ENCODE measurements at places on chromosomes 7 and 10.

GRCh38 chr7:47458486-47458885 lies 123.4 kb downstream of the TNS3 start:
- no peak for DNase-seq

GRCh38 chr10:70905071-70906021 lies 17.0 kb upstream of the PCBD1 start:
- DNase-seq: no peak

DNA sequence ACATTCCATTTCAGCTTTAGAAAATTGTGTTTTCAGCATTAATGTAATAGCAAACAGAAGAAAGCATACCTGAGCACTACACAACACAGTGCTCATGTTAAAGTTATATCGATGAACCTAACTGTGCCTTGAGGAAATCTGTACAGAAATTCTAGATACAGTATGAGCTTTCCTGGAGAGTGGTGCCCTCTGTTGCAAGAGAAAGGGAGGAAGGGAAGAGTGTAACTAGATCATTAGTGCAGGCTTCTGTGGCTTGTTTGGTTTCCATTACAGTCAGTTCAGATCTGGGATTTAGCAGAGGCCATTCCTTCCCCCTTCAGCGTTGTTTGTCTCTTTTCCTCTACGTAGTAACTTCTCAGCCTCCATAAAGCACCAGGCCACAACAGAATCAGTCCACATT lies 139.7 kb downstream of the HTR7 start:
- DNase-seq: no peak

GRCh38 chr7:92699560-92699959 lies 109.4 kb upstream of the FAM133B start:
- no peak for DNase-seq

DNA sequence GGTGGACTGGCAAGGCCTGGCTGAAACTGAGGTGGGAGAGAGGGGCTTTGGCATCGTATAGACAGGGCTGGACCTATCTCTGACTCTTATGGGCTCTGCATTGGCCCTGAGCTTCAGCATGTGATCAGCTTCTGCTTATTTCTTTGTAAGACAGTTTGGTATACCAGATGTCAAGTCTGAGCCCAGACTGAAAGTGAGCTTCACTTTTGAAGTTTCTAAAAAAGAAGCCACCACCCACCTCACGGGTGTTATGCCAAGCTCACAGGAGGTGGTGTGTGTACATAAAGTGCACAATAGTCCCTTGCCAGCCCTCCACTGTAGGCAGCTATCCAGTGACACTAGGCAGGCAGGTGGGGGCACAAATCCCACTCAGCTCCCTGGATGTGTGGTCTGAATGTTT lies 68.7 kb upstream of the SEPHS1 start:
- DNase-seq: no peak

DNA sequence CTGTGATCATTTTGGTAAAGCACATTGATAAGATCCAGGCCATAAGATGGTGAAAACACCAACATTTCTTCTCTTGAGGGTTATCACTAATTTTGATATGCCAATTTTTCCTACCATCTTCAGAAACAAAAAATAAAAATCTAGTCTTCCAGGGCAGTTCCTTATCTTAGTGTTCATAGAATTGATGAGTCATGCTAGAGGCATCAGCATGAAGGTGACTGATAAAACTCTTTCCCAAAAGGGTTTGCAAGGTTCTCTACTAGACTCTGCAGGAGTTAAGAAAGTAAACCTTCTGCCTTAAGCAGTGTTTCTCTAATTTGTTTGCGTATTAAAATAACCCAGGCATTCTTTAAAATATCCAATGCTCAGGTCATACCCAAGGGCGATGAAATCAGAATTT lies 483.1 kb upstream of the CNTNAP2 start:
- DNase-seq: no peak

DNA sequence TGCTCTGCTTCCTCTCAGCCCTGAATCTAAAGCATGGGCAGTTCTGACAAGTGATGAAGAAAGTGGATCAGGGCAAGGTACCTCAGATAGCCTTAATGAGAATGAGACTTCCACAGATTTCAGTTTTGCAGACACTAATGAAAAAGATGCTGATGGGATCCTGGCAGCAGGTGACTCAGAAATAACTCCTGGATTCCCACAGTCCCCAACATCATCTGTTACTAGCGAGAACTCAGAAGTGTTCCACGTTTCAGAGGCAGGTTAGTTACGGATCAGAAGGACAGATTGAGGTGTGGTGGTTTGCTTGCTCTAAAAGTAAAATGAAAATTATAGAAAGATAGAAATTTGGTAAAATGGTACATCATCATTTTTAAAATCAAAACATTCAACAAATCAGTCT lies 130.4 kb downstream of the AASS start:
- no peak for DNase-seq

- no peak for DNase-seq
Measured at GRCh38 chr10:17151716-17152115, 22.1 kb upstream of the CUBN start.

DNA sequence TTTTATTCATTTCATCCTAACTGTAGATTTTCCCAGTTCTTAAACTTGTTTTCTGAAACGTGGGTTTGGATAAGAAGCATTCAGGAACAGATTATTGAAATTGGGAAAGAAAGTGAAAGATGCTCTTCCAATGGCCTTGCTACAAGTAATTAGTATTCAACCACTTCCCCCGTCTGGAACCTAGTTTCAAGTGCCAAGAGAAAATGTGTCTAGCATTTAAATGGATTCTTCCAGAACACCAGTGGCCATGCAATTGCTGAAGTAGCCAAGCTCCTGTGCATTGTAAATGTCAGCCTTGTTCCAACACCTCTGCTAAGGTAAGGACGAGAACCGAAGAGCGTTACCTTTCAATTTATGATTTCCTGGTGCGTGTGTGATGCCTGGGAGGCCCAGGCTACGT lies 68.2 kb downstream of the PFKFB3 start:
- no peak for DNase-seq

GRCh38 chr7:126303926-126304325 lies 948.8 kb downstream of the GRM8 start:
- DNase-seq: no peak

DNA sequence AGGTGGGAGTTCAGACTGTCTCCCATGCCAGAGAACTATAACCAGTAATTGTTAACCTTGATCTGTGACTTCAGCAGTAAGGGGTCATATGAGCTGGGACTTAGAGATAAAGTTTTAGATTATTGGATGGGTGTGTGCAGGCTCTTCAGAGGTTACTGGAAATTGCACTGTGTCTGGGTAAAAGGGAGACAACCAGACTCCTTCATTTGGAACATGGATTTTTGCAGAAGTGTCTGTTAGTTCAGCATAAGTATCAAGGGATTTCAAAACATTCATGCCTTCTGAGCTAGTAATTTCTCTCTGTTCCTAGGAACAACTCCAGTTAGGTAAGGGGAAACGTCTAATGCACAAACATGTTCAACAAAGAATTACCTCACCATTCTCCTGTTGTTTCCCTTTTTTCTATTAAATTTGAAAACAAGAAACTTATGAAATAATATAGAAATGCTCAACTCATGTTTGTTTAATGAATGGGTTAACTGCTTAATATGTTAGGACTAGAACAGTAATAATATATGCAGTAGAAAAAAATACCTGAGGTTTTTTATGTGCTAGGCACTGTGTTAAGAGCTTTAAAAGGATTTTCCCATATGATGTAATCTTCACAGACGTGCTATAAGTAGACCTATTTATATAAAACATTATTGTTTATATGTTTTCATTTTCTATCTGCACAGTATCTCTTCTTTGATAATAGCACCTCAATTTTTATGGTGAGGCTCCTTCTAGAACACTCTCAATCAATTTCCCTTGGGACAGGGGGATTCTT lies 233.0 kb downstream of the CACNA2D1 start:
- no peak for DNase-seq

DNA sequence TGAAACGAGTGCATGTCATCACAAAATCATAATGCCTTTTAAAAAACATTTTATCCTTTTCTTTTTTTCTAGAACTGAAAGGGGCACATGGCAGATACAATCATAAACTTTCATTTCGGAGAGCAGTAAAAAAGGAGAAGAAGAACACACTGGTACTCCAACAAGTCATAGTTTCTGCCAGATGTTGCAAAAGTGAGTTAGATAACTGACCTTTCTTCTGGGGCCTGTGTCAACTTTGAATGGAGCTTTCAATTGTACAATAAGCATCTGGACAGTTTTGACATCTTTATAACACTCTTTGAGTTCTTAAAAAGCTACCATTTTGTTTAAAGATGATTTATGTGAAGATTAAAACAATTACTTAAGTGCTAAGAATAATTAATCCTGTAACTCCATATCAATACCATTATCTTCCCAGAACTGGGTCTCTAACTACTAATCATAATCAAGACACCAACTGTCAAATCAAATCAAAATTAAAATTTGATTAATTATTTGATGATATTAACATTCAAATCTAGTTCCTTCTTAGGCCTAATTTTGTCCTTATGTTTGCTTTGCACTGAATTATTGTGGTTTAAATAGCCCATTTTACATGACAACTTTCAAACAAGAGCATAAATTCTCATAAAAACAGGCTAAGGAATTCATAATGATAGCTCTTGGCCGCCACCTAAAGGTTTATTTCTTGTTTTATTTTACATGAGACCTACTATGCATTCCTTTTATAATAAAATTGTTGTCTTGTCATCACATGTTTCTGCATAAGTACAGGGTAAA lies 19.5 kb upstream of the ITGB8 start:
- peak; percentile 19 for DNase-seq

- DNase-seq: no peak
Measured at GRCh38 chr7:152459724-152460251, 24.0 kb upstream of the KMT2C start.

- DNase-seq: no peak
Measured at GRCh38 chr10:114837690-114838089, 16.1 kb downstream of the FHIP2A start.

DNA sequence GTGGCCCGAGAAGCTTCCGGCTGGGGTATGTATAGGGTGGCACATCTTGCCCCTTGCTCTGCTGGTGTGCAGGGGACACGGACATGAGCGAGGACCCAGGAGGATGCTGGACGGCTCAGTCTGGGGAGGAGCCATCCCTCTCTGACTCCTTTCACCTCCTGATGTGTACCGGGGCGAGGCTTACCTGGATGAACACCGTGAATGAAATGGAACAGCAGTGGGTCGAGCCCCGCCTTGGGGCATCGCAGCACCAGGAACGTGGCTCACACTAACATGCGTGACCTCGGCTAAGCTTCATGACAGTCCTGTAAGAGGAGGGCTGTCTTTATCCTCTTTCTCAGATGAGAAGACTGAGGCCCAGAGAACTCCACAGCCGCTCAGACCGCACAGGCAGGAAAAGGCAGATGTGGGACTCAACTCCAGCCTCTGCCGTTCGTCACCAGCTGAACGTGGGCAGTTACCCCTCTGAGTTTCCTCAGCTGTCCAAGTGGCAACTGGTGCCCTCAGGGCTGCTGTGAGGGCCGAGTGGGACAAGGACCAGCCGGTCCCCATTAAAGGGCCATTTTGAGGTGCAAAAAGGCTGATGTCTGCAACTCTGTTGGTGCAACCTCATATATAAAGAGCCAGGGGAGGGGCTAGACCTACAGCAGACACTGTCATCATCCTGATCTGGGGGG lies 54.5 kb downstream of the INSIG1 start:
- DNase-seq: no peak

DNA sequence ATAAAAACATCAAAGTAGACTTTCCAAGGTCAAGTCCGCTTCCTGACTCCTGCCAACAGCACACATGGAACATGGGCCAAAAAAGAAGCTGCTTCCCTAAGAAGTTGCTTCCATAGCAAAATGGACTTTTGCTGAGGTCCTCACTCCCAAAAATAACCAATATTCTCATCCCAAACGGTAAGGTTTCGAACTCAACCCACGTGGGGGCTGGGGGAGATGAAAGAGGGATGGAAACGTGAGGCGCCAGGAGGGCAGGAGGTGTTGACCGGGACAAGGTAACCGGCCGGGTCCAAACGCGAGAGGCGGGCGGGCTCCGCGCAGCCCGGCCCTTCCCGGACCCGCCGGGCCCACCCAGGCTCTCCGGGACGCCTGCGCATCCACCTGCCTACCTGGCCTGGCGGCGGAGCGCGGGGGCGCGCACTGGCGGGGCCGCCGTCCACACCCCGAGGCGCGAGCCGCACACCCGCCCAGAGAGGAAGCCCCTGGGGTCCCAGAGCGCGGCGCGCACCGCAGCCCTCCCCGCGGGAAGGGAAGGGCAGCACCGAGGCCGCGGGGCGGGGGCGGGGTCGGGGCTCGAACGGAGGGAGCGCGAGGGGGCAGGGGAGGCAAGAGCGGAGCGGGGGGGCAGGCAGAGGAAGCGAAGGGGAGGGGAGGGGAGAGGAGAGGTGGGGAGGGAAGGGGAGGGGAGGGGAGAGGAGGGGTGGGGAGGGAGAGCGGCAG lies 742 bp downstream of the LMBR1 start:
- DNase-seq: peak; percentile 48

GRCh38 chr7:66790725-66791124 lies 50.2 kb downstream of the RABGEF1 start:
- no peak for DNase-seq

DNA sequence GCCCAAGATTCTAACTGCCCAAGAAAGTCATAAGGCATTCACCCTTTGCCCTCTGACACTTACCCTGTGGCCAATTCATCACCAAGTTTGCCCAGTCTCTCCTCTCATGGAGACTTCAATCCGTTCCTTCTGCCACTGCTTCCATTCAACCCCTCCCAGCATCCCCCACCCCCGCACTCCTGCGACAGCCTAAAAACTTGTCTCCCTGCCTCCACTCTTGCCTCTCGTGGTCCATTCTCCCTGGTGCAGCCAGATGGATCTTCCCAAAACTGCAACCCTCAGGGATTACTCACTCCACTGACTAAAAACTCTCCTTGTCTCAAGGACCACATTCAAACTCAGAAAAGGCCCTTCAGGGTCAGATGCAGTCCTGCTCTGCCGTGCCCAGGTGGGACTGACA lies 32.3 kb upstream of the PLXNA4 start:
- no peak for DNase-seq

DNA sequence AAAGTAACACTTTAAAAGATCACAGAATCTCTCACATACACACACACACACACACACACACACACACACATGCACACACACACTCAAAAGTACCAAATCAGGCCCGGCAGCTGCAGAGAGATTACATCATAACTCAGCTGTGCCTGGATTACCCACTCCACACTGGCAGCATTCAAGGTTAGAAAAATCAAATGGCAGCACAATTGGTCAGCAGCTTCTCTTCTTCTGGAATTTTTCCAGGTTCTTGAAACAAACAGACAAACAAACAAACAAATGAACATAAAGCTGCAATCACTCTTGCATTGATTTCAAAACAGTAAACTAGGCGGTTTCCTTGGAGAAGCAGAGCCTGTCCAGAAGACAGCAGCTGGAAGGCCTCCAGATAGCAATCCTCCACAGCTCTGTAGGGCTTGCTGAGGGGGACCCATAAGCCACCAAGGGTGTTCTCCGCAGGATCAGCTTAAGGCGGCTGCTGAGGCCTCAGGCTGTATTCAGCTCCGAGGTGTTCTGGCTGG lies 24.5 kb upstream of the FAM133B start:
- no peak for DNase-seq

GRCh38 chr10:116892907-116893685 lies 43.8 kb downstream of the ENO4 start:
- no peak for DNase-seq

GRCh38 chr10:43822631-43823580 lies 174.2 kb upstream of the ZNF32 start:
- DNase-seq: no peak

GRCh38 chr10:1379601-1380000 lies 323.4 kb downstream of the WDR37 start:
- no peak for DNase-seq
